IMR-90 (cell line): ENCODE measurements at places on chromosomes 7 and 10. TPM values are rescaled to one million over a fixed set of nuclear protein-coding genes. Genes with fewer than 3 reads are reported as not detected.

KCP gene
- not detected in 2 replicates for total RNA-seq

MBL2 gene
- total RNA-seq, result not detected in 2 replicates

LRIT1 gene
- total RNA-seq, result not detected in 2 replicates

CLDN4 gene
- total RNA-seq, result 2.9 and 3.9 TPM in 2 replicates

LDB3 gene
- total RNA-seq, result 0.28 and 0.36 TPM in 2 replicates

STN1 gene
- 28.6 and 32.3 TPM in 2 replicates for total RNA-seq

SFTPA1 gene
- not detected in 2 replicates for total RNA-seq

AGBL3 gene
- 0.18 and 0.28 TPM in 2 replicates for total RNA-seq

GRM3 gene
- total RNA-seq, result not detected in 2 replicates

HTR5A gene
- total RNA-seq, result not detected in 2 replicates

MMP21 gene
- total RNA-seq, result not detected in 2 replicates

LRRC18 gene
- total RNA-seq, result not detected in 2 replicates
